ENCODE measurements at places on chromosomes 13 and 19.
A peak's percentile ranks its signal among the peaks of the same experiment; 100 is the strongest.

DNA sequence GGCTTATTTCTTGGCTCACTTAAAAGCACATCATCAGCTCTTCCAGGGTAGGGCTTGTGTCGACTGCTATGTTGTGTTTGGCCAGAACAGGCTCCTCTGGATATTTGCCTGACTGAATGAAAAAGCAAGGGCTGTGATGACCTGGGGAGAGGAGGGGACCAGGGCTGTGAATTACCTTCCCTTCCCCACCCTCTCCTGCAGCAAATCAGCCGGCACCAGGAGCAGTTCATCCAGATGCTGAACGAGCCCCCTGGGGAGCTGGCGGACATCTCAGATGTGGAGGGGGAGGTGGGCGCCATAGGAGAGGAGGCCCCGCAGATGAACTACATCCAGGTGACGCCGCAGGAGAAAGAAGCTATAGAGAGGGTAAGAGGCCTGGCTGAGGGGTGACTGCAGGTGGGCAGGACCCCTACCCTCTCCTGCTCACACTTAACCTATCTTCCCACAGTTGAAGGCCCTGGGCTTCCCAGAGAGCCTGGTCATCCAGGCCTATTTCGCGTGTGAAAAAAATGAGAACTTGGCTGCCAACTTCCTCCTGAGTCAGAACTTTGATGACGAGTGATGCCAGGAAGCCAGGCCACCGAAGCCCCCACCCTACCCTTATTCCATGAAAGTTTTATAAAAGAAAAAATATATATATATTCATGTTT is 4.4 kb downstream of the GADD45GIP1 start:
- DNase-seq = no peak

- DNase-seq = peak; percentile 68
Observed at GRCh38 chr13:78160793-78161192, 242.2 kb upstream of the EDNRB start.

DNA sequence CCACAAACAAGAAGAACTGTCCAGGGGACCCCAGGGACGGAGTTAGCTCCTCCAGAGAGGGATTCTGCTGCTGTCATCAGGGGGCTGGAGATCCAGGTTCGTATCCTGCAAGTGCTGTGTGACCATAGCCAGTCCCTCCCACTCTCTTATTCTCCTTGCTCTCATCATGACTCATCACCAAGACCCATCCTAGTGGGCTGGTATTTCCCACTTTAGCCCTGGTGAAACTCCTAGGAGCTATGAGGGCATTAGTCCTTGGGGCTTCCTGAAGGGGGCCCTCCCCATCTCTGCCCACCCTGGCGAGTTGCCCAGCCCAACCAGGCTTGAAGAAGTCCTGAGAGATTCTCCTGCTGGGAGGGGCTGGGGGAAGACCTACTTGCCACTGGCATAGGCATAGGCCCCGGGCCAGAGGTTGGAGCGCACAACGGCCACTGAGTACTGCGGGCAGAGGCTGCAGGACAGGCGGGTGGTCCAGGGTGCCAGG is 7.5 kb upstream of the DMWD start:
- no peak for DNase-seq

DNA sequence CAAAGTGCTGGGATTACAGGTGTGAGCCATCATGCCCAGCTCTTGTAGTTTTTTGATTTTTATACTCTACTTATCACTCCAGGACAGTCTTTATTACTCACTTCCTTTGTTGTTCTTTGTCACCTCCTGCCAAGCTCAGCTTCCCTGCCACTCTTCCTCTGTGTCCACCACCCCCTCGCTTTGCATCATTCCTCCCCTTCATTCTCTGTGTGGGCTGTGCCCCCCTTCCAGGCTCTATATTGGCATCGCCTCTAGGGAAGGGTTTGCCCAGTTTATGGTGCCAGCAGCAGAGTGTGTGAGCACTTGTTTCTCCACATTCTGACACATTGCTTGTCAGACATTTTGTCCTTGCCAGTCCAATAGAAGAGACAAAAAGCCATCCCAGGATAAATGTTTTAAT is 15.1 kb downstream of the ZNF302 start:
- no peak for DNase-seq

DNA sequence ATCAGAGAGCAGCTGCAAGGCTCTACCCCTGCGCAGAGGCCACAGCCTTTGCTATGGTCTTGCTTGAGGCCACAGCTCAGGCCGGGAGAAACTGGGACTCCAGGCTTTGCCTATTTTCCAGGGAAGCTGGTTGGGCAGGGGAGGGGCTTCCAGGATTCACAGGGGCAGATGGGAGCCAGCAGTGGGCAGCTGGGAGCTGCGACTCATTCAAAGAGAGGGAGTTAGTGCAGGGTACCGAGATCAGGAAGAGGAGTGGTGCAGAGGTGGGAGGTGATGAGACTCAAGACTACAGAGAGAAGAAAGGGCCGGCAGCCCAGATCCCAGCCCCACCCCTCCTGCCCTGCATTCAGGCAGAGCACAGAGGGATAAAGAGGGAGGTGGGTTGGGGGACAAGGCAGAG is 12.1 kb downstream of the ADGRE5 start:
- no peak for DNase-seq

DNA sequence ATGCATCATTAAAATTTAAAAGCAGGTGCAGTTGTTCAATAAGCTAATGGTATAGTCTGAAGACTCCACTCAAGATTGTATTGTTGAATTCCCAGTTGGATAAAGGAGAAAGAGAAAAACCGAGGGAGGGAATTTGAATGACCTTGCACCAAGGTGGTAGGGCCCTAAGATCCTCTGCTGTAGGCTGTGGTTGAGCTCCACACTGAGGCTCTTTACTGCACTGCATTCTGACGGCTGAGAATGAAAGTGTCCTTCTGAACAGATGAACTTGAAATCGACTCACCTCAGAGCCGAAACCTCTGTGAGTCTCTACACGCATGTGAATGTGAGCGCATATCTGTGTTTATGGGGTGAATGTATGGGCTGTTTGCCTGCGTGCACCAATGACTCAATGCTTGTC is 388.9 kb upstream of the DACH1 start:
- no peak for DNase-seq

GRCh38 chr19:35165200-35166058 is 10.9 kb downstream of the FXYD5 start:
- DNase-seq = no peak

- no peak for DNase-seq
Observed at GRCh38 chr13:42420304-42420703, 148.4 kb downstream of the AKAP11 start.

DNA sequence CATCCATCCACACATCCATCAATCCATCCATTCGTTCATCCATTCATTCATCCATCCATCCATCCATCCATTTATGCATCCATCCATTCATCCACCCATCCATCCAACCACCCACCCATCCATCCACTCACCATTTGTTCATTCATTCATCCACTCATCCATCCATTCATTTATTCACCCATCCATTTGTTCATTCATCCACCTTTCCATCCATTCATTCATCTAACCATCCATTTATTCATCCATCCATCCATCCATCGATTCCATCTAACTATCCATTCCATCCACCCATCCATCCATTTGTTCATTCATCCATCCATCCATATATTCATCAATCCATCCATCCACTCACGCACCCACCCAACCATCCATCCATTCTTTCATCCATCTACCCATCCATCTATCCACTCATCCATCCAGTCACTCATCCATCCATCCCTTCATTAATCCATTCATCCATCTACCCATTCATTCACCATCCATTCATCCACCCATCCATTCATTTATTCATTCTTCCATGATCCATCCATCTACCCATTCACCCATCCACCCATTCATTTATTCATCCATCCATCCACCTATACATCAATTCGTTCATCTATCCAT is 225.0 kb downstream of the TUBA3C start:
- DNase-seq = no peak

DNA sequence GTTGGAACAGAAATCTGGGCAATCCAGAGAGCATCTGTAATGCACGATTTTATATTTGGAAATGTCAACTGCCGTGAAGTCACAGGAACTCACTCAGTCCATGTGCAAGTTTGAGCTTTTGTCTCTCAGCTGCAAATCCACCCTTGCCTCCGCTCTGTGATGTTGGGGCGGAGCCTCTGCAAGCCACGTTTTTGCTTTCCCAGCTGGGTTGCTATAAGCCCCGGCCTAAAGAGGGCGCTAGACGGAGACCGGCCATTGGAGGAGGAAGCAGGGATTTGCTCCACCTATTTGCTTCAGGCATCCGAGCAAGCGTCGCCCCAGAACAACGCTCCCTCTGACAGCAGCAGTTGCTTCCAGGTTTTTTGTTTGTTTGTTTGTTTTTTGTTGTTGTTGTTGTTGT is 56.2 kb downstream of the TRPM4 start:
- peak; percentile 40 for DNase-seq

DNA sequence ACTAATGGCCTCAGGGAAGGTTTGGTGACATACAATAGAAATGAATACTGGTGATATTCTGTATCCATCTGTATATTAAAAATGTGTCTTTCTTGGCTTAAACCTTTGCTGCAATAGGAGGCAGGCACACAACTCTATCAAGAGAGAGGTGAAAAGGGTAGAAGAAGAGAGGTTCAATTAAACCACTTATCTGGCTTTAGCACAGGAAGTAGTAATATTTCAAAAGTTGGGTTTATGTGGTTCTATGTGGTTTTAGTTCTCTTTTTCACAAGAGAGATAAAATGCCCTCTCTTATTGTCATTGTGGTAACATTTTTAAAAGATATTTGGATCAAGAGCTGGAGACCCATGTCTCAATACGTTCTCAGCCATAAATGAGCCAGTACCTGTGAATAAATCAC is 146.2 kb upstream of the FNDC3A start:
- peak; percentile 43 for DNase-seq

DNA sequence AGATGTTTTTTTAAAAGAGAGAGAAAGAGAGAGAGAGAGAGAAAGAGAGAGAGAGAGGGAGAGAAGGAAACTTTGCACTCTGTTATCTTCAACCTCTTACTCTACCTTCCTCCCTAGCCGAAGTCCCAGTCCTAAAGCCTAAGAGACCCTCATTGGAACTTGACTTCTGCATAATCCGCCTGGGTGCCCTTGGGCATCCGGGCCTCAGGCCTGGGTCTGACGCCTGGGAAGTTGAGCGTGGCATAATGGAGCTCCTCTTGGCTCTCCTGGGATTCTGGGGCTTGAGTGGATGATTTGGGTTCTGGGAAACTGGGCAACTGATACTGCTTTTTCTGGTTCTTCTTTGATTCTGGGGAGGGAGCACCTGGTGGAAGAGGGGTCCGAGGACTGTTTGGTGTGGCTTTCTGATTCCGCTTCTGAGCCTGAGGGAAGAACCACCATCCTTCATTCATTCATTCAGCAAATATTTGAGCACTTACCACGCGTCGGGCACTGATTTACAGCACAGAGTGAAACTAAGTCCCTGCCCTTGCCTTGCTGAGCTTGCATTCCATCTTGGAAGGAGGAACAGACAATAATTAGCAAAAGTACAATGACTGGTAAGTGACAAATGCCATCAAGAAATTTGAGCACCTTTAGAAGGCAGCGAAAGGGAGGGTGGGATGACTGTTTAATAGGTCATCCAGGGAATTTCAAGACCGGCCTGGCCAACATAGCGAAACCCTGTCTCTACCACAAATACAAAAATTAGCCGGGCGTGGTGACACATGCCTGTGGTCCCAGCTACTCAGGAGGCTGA is 6.3 kb downstream of the SIGLEC10 start:
- DNase-seq = no peak

GRCh38 chr13:29756506-29756905 is 93.9 kb downstream of the UBL3 start:
- DNase-seq = no peak

GRCh38 chr19:18915639-18916038 is 3.5 kb downstream of the COPE start:
- DNase-seq = peak; percentile 42

DNA sequence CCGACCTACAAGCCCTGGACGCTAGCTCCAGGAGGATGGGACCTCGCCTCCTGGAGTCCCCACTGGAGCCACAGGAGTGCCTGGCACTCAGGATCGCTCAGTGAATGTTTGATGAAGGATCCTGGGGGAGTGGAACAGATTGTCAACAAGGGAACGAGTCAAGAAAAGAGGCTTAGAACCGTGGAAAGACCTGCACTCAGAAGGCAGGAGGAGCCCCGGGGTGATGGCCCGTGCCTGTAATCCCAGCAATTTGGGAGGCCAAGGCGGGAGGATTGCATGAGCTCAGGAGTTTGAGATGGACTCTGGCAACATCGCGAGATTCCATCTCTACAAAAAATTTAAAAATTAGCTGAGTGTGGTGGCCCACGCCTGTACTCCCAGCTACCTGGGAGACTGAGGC is 38.9 kb downstream of the ATP12A start:
- DNase-seq = no peak

Measured in KBM-7 (cell line).